Right ventricle myocardium inferior (tissue), 1 donor: ENCODE measurements at places on chromosomes 3 and 15.

GRCh38 chr3:83189634-83190033 lies 1428.2 kb upstream of the GBE1 start:
- no peak for DNase-seq

GRCh38 chr3:193780397-193780796 lies 187.4 kb downstream of the OPA1 start:
- no peak for DNase-seq

- no peak for DNase-seq
These were observed 144.8 kb upstream of the BHLHE40 start for GRCh38 chr3:4834403-4834866.

DNA sequence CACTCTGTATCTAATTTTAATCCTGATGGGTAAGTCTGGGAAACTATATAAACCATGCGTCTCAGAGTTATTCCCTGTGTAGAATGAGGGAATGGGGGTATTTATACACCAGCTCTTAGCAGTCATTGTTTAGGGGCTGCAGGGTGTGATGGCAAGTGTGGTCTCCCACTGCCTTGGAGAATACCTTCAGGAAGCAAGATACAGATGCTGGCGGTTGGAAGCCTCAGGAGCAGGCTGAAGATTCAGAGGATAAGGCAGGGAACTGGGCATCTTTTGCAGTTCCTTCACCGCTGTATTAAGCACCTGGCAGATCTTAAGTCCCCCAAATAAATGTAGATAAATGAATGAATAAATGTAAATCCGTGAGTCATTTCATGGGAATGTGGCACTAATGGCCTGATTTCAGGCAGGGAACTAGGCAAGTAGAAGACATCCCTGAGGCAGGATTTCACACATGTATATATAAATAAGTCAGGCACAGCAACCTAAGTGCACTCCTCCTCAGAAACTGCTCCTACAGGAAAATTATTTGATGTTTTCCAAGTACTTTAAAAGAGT lies 209.2 kb upstream of the GADL1 start:
- DNase-seq: no peak

- no peak for DNase-seq
These were observed 145.7 kb downstream of the PLCL2 start for GRCh38 chr3:17030438-17030837.

DNA sequence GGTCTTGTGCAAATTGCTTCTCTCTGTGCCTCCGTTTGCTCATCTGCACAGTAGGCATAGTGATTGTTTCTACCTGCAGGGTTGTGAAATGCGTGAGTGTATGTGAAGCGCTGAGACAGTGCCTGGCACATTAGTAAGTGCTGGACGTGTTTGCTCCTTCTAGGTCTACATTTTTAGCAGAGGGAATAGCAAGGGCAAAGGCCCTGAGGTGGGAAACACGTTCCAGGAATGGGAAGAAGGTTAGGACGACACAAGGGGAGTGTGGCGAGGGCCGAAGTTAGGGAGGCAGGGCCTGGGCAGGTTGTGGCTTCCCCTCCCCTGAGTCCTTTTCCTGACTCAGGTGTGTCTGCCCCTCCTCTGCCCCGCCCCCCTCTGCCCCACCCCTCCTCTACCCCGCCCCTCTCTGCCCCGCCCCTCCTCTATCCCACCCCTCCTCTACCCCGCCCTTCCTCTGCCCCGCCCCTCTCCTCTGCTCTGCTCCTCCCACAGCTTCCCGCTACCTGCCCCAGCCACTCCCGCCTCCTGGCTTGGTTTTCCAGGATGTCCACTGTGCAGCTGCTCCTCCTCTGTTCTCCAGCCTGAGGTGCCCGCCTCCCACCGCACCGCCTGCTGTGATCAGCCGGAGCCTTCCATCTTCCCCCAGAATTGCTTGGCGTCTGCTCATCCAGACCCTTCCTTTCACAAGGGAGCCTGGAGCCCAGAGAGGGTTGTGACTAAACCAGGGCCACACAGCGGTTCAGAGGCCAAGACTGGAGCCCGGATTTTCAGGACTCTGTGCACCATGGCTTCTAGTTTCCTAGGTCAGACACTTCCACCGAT lies 31.1 kb upstream of the SMAD6 start:
- no peak for DNase-seq

DNA sequence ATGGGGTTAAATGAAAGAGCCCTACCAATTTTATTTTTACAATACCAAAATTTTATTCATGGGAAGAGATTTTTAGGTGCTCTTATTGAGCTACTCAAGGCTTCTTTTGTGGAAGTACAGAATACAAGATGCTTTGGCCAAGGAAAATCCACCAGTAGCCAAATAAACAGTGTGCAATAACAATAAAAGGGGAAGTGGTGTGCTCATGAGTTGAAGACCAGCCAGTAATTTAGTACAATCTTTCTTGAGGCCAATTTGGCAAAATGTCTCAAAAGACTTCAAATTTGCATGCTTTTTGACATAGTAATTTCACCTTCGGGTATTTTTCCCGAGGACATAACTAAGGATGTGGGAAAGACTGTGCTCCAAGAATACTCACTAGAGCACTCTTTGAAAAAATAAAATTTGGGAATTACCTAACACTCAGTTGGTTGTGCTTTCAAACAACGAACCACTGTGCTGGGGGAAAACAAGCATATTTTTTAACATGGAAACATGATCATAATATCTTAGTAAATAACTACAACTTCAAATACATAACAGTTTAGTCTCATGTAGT lies 294.0 kb downstream of the DIPK2A start:
- no peak for DNase-seq
